Left renal cortex interstitium (tissue), 4 donors: ENCODE measurements at places on chromosomes 4 and X. TPM values are rescaled to one million over a fixed set of nuclear protein-coding genes. Genes with fewer than 3 reads are reported as not detected.

The UGT2B17 gene
- polyA plus RNA-seq = not detected

The SMIM9 gene
- not detected for polyA plus RNA-seq

GRCh38 chrX:13469963-13470684 lies 99.3 kb upstream of the EGFL6 start:
- DNase-seq = no peak

GRCh38 chr4:134364928-134365327 lies 163.3 kb upstream of the PABPC4L start:
- DNase-seq = no peak

The CCSER1 gene
- 15.9 TPM for polyA plus RNA-seq

GRCh38 chr4:148515248-148515647 lies 73.0 kb upstream of the NR3C2 start:
- no peak for DNase-seq

DNA sequence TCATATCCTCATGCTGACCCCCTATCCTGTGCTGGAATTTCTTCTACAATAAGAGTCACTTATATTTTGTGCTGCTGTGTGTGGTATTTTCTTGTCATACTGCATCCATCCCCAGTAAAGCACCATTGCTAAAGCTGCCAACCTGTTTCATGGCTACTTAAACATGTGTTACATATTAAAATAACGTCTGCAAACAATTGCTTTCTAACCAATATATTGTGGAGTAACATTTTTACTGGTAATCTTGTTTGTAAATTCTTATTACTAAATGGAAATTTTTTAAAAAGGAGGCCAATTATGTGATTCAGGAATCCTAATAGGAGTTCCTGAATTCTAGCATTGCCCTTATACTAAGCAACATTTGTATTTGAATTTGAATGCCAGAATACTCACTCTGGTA lies 160.3 kb upstream of the VEGFC start:
- DNase-seq = no peak

- no peak for DNase-seq
Observed at GRCh38 chr4:6043188-6043587, 25.0 kb upstream of the C4orf50 start.

DNA sequence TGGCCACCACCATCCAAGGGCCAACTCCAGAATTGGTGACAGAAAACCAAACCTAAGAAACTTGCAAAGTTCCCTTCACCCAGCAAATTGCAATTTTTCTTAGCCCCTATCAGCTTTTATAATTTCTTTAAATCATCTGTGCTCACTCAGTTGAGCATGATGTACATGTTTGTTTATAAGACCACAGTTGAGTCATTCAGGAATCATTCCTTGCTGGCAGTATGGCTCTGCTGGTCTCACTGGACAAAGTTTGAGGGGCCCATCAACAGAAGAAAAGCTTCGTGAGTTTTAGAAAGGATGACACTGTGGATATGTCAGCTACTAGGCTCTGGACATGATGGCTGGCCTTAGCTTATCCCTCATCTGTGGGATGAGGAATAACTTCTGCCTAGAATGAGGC lies 4.0 kb downstream of the TRPC5 start:
- DNase-seq = no peak

DNA sequence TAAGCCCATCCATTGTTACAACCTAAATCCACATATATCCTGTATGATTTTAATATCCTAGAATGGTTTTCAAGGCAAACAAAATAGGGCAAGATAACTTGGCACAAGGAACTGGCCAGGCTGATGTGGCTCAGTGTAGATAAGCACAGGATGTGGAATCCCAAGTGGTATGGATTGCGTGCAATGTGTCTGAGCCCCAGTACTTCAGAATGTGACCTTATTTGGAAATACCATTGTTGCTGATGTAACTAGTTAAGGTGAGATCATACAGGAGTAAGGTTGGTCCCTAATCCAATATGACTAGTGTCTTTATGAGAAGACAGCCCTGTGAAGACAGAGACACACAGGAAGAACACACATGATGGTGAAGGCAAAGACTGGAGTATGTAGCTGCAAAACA lies 72.4 kb downstream of the IL21 start:
- no peak for DNase-seq

- no peak for DNase-seq
Observed at GRCh38 chr4:111492496-111492895, 652.8 kb upstream of the FAM241A start.

- DNase-seq = no peak
Observed at GRCh38 chrX:131812847-131813825, 210.0 kb upstream of the STK26 start.

DNA sequence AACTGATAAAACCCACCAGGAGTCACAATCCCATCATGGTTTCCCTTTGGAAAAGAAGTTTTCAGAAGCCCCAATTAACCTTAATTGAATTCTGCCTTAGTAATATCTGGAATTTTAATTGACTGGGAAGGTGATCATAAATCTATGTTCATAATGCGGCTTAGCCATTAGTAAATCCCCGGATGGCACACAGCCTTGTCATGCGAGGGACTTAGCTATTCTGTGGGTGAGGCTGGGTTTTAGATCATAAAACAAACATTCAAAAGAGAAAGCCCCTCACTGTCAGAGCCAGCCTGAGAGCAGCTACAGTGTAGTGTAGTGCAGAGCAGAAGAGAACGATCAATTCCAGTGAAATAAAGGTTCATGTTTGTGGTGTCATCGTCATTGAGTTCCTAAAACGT lies 124.0 kb upstream of the NOCT start:
- no peak for DNase-seq

DNA sequence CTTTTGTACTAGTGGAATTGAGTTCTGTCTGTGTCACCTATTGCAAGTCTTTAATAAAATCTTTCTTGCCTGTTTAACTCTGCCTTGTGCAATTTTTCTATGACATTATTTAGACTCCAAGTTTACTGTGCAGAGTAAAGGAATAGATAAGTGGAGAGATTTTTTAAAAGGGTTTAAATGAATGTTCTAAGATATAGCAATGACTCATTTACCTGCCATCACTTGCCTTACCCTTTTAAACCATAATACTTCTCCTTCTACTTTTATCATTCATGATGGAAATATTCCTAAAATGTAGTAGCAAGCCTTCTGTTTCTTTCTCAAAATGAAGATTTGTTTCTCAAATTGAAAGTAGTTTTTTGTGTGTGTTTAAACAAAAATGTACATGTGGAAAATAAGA lies 782.8 kb upstream of the MAGEB2 start:
- no peak for DNase-seq

- no peak for DNase-seq
Observed at GRCh38 chr4:6153874-6154273, 46.5 kb downstream of the JAKMIP1 start.

The DLG3 gene
- 42.8 TPM for polyA plus RNA-seq
